Ascending aorta (tissue), 2 donors: ENCODE measurements at places on chromosomes 12 and 14. TPM values are rescaled to one million over a fixed set of nuclear protein-coding genes. Genes with fewer than 3 reads are reported as not detected.

SPX gene
- not detected for total RNA-seq

TAS2R43 gene
- total RNA-seq: not detected

TMTC2 gene
- total RNA-seq: 6.8 TPM

VRTN gene
- not detected for total RNA-seq

PRB3 gene
- total RNA-seq: not detected

RILPL2 gene
- total RNA-seq: 7.2 TPM

CFAP54 gene
- not detected for total RNA-seq

CLEC4D gene
- not detected for total RNA-seq

OR6C2 gene
- not detected for total RNA-seq

GRCh38 chr14:61519106-61519505 lies 176.2 kb upstream of the HIF1A start:
- no peak for DNase-seq

DNA sequence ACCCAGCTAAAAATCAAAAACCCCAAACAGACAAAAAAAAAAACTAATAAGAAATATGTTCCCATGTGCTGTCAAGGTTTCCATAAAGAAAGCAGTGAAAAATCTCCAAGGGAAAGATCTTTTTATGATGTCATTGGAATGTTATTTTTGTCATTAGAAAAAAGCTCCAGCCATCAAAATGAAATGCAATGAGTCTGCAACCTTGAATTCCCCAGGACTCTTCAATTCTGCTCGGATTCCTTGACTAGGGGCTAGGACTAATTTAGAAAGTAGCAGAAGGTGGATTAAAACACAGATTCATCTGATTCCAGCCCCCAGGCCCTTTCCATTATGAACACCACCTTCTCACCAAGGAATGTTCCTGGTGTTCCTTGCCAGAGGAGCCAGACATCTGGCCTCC lies 6.0 kb upstream of the PCNX1 start:
- DNase-seq: no peak

DNA sequence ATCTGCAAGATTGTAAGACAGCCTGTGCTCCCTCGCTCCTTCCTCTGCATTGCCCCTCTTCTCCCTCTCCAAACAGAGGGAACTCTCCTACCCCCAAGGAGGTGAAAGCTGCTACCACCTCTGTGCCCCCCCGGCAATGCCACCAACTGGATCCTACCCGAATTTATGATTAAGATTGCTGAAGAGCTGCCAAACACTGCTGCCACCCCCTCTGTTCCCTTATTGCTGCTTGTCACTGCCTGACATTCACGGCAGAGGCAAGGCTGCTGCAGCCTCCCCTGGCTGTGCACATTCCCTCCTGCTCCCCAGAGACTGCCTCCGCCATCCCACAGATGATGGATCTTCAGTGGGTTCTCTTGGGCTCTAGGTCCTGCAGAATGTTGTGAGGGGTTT lies 37.4 kb downstream of the DAD1 start:
- DNase-seq: peak; percentile 54

- DNase-seq: no peak
Observed at GRCh38 chr12:60021235-60021634, 425.4 kb downstream of the SLC16A7 start.

DNA sequence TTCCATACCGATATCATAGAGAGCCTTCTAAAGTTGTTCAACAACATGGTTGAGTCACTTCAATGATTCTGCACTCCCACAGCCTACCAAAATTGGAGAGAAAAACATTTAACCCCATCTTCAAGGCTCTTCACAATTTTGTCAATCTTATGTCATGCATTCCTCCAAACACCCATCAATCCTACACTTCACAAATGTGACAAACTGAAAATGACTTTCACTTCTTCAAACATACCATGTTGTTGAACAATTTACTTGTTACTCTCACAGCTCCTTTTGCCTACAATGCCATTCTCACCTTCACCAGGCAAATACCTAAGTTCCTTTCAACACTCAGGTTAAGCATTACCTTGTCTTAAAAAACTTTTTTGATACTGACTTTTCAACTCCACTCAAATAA lies 88.0 kb downstream of the OSBPL8 start:
- no peak for DNase-seq

DNA sequence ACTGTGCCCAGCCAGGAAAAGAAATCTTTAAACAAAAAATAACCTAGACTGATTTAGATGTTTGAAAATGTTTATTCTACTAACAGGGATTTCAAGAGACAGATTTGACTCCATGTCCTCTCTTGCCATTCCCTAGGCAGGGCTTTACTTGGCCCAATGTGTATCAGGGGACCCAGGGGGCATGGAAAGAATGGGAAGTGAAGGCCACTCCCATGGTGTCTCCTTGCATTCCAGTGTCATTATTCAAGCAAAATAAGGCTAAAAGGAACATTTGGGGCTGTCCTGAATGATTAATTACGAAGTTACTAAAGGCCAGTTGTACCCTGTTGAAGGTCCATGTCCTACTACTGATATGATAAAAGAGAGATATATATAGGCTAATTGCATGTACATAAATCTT lies 151.9 kb upstream of the ATF7IP start:
- no peak for DNase-seq

- peak; percentile 66 for DNase-seq
Observed at GRCh38 chr12:116818341-116818856, 62.8 kb downstream of the HRK start.

- no peak for DNase-seq
Observed at GRCh38 chr14:38500125-38500524, 244.2 kb upstream of the CLEC14A start.

GRCh38 chr12:57175428-57176138 lies 28.2 kb upstream of the LRP1-AS start:
- peak; percentile 92 for DNase-seq

DNA sequence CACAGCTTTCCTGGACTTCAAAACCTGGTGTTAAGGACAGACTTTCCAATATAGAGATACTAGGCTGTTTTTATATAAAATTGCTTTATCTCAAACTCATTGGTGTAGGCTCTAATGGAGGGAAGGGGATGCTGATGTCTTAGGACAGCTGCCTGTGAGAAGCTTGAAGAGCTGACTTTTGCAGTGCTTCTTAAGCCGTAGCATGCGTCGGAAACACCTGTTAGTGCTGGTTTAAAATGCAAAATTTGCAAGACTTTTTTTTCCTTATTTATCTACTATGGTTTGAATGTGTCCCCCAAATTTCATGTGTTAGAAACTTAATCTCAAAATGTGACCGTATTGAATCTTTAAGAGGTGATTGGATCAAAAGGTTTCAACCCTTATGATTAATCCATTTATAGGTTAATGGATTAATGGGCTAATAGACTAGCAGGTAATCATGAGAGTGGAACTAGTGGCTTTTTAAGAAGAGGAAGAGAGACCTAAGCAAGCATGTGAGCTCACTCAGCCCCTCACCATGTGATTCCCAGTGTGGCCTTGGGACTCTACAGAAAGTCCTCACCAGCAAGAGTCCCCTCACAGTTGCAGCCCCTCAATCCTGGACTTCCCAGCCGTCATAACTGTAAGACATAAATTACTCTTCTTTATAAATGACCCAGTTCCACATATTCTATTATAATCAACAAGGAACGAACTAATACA lies 60.9 kb upstream of the FUT8 start:
- DNase-seq: no peak

- no peak for DNase-seq
Observed at GRCh38 chr14:29166507-29166906, 399.9 kb downstream of the FOXG1 start.

- DNase-seq: no peak
Observed at GRCh38 chr14:103442288-103442687, 57.1 kb downstream of the MARK3 start.

DNA sequence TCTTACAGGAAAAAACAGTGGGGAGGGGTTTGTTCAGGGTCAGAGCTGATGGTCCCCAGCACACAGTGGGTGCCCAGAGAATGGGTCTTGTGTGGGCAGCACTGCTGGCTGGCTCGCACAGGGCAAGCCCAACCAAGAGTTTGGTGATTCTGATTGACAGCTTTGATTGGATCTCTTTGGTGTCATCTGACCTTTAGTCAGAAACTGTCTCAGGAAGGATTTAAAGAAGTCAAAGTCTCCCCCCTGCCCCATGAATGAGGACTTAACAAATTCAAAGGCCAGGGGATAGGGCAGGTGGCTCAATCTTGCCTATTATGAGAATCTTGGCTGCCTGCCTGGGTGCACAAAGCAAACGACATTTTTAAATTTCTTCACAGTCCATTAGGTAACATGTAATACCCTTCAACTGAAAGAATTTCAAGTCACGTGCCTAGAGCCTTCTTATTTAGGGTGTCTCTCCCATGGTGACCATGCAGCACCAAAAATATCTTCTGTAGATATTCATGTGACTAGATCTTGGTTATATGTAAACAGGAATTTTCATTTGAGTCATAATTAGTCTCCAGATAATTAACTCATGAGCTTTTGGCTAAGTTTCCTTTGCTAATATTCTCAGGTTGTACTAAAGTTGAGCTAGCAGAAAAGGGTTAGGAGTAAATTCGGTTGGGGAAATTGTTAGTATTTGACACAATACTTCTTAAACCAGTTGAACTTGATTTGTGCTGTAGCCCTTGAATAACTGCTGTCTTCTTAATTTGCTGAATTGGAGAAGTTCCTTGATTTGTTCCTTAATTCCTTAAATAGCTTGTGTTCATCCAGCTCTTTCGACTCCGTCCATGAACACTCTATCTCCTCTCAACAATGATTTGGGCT lies 54.5 kb upstream of the HECTD1 start:
- no peak for DNase-seq

GRCh38 chr12:57157588-57158173 lies 10.3 kb upstream of the LRP1-AS start:
- no peak for DNase-seq

DNA sequence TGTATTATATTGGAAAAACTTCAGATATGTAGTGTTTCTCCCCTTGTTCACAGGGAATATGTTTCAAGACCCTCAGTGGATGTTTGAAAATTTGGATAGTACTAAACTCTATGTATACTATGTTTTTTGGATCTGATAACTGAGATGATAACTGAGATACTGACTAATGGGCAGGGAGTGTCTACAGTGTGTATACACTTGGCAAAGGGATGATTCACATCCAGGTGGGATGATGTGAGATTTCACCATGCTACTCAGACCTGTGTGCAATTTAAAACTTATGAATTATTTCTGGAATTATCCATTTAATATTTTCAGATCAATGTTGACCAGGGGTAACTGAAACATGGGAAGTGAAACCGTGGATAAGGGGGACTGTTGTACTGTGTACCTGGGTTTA lies 13.8 kb downstream of the RAD51B start:
- no peak for DNase-seq
